Pancreas (tissue), 10 donors: ENCODE measurements at places on chromosomes 1 and 21.

DNA sequence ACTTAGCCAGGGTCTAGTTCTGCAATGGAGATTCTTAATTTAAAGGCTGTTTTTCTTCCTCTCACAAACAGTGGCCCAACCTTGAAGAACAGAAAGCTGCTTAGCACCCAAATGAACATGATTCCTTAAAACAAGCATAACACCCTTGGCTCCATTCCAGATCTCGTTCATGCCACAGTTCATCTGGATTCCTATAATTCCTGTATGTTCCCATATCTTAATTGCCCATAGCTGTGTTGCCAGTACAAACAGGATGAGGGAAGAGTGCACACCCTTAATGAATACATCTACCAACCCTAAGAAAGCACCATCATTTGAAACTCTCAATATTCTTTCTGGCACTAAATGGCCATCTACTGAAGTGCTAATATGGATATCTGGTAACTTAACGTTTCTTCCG is 45.5 kb downstream of the TGFB2 start:
- DNase-seq = no peak

DNA sequence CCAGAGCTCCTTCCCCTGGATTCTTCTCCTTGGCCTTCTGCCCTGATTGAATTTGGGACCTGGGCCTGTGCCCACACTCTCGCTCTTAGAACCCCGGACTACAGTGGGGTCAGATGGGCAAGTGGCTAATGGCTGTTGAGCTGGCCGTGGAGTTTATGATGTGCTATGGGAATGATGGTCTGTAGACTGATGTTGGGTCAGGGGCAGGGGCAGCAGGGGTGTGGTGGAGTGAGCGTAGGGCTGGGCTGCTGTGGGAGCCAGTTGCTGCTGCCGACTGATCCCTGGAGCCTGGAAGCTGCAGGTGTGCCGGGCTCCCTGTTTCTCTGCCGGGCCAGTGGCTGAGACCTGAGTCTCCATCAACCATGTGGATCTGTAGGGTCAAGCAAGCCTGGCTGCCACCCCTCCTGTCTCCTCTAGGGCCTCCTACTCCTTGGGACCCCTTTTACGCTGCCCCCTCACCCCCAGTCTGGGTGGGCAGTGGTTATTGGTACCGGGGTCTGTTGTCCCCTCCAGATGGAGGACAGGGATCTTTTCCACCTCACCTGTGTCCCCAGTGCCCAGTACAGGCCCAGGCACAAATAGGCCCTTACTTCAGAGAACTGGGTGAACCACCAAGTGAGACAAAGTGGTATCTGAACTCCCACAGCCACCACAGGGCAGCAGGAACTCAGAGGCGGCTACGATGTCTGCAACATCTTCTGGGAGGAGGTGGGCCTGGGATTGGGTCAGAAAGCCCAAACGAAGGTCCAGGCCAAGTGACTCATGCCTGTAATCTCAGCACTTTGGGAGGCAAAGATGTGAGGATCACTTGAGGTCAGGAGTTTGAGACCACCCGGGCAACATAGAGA is 5.1 kb downstream of the PODN start:
- DNase-seq = peak; percentile 29

GRCh38 chr1:170567214-170567613 is 35.2 kb downstream of the GORAB start:
- DNase-seq = no peak

DNA sequence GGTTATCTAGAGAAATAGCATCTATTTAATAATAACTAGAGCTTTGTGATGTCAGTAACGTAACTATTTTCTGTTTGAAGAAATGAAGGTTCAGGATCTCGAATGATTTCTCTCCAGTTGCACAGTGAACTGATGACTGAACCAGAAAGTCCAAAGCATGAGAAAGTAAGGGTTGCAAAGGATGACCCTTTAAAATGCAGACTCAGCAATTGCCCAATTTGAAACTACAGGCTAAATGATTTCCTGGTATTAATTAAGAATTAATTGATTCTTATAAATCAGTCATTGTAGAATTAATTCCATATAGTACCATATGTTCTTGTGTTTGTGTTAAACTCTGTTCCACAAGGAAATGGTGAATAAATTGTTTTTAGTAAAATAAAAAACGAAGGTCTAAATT is 318.6 kb downstream of the NFIA start:
- DNase-seq = no peak

DNA sequence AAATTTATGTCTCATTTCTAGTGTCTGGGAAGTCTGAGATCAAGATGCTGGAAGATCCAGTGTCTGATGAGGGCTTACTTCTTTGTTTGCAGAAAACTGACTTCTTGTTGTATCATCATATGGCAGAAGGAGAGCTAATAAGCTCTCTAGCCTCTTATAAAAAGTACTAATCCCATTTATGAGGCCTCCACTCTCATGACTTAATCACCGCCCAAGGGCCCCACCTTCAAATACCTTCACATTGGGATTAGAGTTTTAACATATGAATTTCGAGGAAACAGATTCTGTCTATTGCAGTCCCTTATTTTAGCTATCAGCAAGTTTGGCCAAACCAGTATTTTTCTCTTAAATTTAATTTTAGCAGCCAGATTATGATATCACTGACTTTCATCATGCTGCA is 150.2 kb upstream of the TMPRSS15 start:
- DNase-seq = no peak

GRCh38 chr1:217867446-217867995 is 236.4 kb downstream of the SPATA17 start:
- no peak for DNase-seq

- DNase-seq = no peak
Measured at GRCh38 chr1:93588206-93588605, 93.4 kb downstream of the BCAR3 start.

DNA sequence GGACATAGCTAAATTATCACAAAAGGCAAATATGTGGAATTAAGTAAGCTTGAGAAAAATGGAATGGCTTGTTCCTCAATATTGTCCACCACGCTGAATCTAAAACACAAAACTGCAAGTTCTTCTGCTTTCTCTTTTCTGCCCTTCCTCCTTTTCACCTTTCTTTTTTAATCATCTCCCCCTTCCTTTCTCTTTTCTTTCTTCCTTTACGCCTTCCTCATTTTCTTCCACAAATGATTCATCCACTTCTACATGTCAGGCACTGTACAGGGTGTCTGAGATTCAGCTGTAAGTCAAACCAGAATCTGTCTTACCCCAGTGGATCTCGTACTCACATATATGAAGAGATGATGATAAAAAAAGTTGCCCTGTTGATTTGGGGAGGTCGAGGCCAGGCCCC is 1182.5 kb downstream of the MRPL39 start:
- no peak for DNase-seq

DNA sequence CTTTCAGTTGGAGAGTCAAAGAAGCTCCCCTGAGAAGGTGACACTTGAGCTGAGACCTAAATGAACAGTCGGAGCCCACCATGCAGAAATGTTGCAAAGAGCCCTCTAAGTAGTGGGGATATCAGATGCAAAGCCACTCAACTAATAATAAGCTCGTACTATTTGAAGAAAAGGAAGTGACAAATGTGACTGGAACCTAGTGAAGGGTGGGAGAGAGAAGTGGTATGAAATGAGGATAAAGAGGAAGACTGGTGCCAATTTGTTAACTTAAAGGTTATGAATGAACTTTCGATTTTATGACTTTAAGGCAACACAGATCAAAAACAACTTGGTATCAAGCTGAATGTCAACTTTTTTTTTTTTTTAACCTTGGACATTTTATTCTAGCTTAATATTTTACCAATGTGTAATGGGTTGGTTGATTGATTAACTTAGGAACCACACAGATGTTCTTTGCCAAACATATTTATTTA is 14.7 kb downstream of the LYPLAL1 start:
- no peak for DNase-seq

GRCh38 chr1:152048416-152049009 is 11.7 kb upstream of the S100A11 start:
- peak; percentile 78 for DNase-seq

GRCh38 chr1:75129983-75130789 is 4.0 kb upstream of the LHX8 start:
- no peak for DNase-seq

- no peak for DNase-seq
Measured at GRCh38 chr1:243598433-243598832, 251.6 kb downstream of the AKT3 start.

DNA sequence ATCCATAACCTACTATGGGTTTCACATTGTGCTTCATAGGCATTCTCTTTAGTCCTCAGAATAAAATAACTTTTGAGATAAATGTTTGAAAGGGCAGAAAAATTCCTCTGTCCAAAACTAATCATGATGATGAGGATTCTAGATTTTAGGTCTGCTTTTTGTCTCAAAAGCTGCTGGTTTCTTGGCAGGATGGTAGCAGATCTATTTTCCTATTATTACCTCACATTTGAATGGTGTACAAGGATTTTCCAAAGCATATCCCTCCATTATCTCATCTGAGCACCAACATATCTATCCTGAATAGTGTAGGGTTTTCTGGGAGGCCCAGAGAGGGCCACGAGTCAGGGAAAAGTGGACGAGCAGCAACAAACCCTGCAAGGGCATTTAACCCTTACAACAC is 201.9 kb downstream of the PLPP3 start:
- DNase-seq = no peak

DNA sequence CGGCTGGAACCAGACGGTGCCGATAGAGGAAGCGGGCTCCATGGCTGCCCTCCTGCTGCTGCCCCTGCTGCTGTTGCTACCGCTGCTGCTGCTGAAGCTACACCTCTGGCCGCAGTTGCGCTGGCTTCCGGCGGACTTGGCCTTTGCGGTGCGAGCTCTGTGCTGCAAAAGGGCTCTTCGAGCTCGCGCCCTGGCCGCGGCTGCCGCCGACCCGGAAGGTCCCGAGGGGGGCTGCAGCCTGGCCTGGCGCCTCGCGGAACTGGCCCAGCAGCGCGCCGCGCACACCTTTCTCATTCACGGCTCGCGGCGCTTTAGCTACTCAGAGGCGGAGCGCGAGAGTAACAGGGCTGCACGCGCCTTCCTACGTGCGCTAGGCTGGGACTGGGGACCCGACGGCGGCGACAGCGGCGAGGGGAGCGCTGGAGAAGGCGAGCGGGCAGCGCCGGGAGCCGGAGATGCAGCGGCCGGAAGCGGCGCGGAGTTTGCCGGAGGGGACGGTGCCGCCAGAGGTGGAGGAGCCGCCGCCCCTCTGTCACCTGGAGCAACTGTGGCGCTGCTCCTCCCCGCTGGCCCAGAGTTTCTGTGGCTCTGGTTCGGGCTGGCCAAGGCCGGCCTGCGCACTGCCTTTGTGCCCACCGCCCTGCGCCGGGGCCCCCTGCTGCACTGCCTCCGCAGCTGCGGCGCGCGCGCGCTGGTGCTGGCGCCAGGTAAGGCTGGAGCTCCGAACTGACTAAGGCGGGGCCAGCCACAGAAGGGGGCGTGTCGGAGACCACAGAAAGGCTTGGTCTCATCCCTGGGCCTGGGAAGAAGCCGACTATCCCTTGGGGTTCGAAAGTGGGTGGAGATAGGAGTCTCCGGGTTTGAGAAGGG is 486 bp downstream of the SLC27A3 start:
- peak; percentile 89 for DNase-seq

GRCh38 chr1:77825131-77825709 is 45.8 kb downstream of the MIGA1 start:
- DNase-seq = peak; percentile 56

GRCh38 chr1:175129997-175130648 is 62.5 kb downstream of the KIAA0040 start:
- DNase-seq = no peak

- DNase-seq = no peak
Measured at GRCh38 chr21:27806281-27806680, 839.4 kb upstream of the ADAMTS5 start.

DNA sequence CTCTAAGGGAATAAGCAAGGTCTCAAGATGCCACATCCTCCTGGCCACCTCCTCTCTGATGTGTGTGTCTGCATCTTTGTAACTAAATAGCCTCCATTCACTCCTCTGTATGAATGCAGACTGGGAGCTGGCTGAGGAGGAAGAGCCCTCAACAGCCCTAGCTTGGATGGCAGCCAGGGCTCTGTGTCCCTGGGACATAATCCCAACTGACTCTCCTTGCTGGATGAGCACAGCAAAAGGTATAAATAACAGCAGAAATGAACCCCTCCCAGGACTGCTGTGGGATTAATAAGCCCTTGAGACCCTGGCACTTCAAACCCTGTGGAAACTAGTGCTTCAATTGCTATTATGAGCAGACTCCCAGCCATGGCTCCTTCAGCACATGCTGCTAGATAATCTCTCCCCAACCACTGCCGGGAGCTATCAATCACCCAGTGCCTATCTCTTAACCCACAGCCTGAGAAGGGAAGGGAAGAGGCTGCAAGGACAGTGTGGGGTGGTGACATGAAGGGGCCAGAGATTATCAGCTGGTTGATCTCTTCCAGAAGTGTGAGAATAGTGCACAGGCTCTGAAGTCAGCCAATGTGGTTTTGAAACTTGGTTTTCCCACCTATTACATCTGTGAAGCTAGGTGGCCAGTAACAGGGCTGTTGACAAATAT is 152.2 kb downstream of the TNR start:
- no peak for DNase-seq

- DNase-seq = no peak
Measured at GRCh38 chr1:22525211-22525610, 38.1 kb upstream of the EPHA8 start.

GRCh38 chr1:2158272-2158671 is 36.3 kb downstream of the FAAP20 start:
- no peak for DNase-seq

DNA sequence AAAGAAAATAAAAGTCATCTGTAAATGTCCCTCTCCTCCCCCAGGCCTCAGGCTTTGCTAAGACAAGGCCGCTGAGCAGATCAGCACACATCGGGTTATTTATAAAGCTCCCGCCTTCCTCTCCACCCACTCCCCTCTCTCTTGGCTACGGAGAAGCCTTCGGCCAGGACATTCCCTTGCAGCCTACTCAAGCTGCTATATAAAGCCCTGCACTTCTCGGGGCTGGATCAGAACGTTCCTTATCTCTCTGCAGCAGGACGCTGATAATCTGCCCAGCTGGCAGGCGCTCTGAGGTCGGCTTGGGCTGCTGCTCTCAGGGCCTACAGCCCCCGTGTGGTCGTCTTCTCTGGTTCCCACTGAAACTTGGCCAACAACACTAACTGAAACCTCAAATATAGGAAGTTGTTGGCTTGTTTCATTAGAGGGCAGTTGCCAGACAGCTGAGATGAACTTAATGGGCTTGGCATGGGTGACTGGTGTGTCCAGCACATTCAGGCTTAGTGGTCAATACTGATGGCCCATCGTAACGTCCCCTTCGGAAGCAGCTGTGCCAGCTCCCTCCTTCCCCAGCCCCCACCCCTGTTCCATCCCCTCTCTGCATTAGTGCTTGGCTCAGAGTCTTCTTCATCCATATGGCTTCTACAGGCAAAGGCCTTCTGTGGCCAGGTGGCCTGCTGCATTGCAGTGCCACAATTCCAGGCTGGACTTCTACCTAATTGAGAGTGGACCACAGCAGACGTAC is 64.6 kb downstream of the IER5 start:
- peak; percentile 70 for DNase-seq

GRCh38 chr1:64469116-64469976 is 583 bp upstream of the CACHD1 start:
- DNase-seq = peak; percentile 82

DNA sequence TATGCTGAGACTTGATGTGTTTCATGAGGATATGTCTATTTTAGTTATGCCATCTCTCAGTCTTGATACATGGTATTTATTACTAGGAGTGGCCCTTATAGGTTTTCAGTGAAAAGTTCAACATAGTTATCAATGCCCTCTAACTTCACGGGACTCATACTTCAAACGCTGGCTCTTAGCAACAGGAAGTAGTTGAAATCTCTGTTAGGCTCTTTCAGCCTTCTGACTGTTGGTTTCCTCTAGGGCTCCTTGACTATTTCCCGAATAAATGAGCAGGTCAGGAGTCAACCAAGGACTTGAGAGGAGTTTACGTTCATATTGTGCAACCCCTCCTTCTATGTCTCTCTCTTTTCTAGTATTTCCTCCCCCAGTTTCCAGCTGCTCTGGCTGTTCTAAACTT is 141.8 kb downstream of the RGS7 start:
- DNase-seq = no peak
